ENCODE measurements at places on chromosomes 1 and 21.

GRCh38 chr1:187588917-187589316, 760.2 kb downstream of the PLA2G4A start:
- no peak for DNase-seq

GRCh38 chr1:229621663-229622062, 4.3 kb downstream of the TAF5L start:
- no peak for DNase-seq

GRCh38 chr21:45203983-45204382, 83.7 kb downstream of the POFUT2 start:
- no peak for DNase-seq

GRCh38 chr1:9075022-9075421, 5.6 kb upstream of the SLC2A5 start:
- DNase-seq, result no peak

- DNase-seq, result no peak
These were observed 92.9 kb upstream of the SOD1 start for GRCh38 chr21:31566611-31567010.

- DNase-seq, result no peak
These were observed 12.7 kb downstream of the LRRC71 start for GRCh38 chr1:156933136-156933535.

GRCh38 chr1:10591010-10591409, 116.3 kb downstream of the PEX14 start:
- no peak for DNase-seq

GRCh38 chr1:46554236-46554596, 2.8 kb upstream of the KNCN start:
- no peak for DNase-seq

GRCh38 chr1:13952985-13953384, 253.0 kb downstream of the PRDM2 start:
- DNase-seq, result no peak

- no peak for DNase-seq
These were observed 54.7 kb downstream of the SLC66A1 start for GRCh38 chr1:19366599-19367536.

DNA sequence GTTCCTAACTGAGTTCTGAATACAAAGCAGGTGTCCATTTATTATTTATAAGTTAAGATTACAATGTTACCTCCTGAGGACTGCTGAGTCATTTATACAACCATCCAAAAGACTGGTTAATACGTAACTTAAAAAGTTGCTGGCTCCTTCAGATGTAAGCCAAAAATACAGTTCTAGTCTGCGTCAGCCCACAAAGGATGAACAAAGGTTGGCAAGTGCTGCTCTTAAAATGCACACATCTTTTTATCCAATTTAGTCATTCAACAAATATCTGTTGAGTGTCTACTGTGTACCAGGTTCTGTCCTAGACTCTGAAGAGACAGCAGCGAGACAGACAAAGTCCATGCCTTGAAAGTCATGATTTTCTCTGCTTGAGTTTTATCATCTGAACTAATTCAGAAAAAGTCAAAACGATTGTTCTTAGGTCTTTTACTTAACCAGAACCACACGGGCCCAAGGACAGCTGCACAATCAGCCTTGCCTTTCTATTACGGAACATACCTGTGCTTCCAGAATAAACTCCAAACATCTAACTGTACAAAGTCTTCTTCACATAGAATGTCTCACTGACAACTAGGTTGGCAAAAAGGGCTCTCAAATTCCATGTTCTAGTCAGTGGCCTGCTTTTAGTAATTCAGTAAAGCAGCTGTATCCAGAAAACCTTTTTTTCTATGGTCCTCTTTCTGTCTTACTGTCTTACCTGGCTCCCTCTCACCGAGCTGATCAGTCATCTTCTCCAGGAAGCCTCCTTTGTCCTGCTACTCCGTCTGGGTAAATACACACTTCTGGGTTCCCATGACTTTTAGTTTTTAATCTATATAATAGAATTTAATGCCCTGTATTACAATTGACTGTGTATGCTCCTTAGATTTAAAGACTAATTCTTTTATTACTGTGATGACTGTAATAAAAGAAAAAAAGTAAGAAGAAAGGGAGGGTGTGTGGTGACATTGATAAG, 15.5 kb upstream of the CNN3 start:
- DNase-seq, result no peak

GRCh38 chr1:204272505-204272904, 58.7 kb upstream of the GOLT1A start:
- DNase-seq, result no peak

GRCh38 chr1:38448893-38449292, 402.3 kb upstream of the POU3F1 start:
- DNase-seq, result no peak

DNA sequence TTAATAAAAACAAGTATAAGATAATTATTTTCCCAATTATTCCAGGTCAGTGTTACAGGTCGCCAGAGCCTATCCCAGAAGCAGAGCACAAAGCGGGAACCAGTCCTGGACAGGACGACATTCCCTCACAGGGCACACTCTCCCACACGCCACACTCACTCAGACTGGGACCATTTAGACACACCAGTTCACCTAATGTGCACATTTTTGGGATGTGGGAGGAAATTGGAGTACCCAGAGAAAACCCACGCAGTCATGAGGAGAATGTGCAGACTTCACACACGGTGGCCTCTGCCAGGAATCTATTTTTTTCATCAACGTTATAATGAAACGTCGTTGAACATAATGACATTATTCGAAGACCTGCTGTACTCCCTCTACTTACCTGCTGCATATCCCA, 20.5 kb upstream of the NRDC start:
- no peak for DNase-seq

GRCh38 chr1:59879574-59879973, 47.0 kb downstream of the CYP2J2 start:
- peak; percentile 33 for DNase-seq

GRCh38 chr21:26900980-26901379, 55.8 kb upstream of the ADAMTS1 start:
- no peak for DNase-seq

- no peak for DNase-seq
These were observed 34.2 kb downstream of the L1TD1 start for GRCh38 chr1:62228883-62229187.

DNA sequence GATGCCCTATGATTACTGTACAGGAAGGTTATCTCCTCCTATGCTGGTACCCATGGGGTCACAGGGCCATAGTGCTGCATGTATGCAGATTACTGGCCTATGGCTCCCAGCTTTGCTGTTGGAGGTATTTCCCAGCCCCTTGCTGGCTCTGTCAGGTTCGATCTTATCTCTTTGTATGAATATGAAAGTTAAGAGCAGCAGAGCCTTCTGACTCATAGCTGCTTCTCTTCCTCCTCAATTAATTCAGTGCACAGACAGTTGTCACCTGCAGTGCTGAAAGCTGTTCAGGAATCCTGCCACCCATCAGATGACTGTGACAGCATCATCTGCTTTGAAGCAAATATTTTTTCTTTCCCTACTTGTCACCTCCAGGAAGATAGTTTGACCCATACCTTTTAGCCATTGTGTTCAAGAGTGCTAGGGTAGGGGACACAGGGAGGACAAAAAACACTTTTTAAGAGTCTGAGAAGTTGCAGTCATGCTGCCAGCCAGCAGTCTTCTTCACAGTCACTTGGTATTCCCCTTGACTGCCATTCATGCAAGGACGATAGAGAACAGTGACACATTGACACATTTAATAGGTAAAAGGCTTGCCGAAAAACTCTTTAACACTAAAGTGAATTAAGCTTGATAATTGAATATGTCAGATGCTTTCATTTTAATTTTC, 73.1 kb downstream of the KIF1B start:
- peak; percentile 3 for DNase-seq

- no peak for DNase-seq
These were observed 1.3 kb downstream of the NADK start for GRCh38 chr1:1776672-1777582.

DNA sequence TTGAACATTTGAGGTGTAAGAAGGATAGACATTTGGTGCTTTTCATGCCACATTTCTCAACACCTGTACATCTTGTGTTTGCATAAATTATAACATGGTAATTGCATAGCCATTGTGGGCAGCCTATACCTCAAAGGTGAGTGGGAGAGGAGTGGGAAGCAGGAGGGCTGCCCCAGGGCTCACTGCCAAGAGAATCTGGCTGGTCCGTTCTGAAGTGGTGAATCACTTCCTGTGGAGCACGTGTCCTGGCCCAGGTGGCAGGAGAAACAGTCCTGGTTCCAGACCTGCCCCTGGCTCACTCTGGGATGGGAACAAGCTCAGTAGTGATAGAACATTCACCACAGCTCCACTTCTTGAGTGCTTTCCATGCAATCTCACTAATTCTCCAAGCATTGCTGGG, 11.6 kb upstream of the OLFML2B start:
- no peak for DNase-seq

Measured in stimulated activated naive CD8-positive, alpha-beta T cell treated with anti-CD3 and anti-CD28 coated beads, Interleukin-15, amount 100 ng/mL, for 72 hours (primary cell).